CD4-positive, alpha-beta T cell treated with Interleukin-17A for 4 hours (primary cell): ENCODE measurements at places on chromosomes 3 and 15.

GRCh38 chr3:172181932-172182586 is 142.7 kb downstream of the FNDC3B start:
- DNase-seq, result no peak

GRCh38 chr3:126034481-126035361 is 49.2 kb downstream of the SLC41A3 start:
- peak; percentile 15 for DNase-seq

- DNase-seq, result no peak
These were observed 551.3 kb downstream of the NSUN3 start for GRCh38 chr3:94614192-94614591.

DNA sequence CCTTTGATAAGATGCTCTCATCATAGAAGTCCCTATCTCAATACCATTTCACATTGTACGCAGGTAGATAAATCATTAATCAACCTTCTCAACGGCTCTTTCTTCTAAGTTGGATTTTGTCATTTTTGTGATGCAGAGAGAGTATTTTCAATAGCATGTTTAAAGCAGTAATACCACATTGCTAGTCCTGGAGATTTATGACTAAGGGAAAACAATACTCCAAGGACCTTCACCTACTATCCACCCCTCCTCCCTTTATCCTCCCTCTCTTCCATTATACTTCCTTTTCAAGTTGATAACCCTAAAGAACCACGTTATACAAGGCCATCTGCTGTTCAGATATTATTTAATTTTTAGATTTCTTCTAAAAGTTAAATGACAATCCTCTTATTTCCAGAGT is 65.3 kb upstream of the CHMP2B start:
- no peak for DNase-seq

GRCh38 chr3:129003578-129004112 is 2.5 kb downstream of the EFCC1 start:
- peak; percentile 73 for DNase-seq

GRCh38 chr15:75031848-75032247 is 8.5 kb downstream of the PPCDC start:
- no peak for DNase-seq

GRCh38 chr15:62365795-62366442 is 200.8 kb upstream of the C2CD4B start:
- DNase-seq, result no peak

DNA sequence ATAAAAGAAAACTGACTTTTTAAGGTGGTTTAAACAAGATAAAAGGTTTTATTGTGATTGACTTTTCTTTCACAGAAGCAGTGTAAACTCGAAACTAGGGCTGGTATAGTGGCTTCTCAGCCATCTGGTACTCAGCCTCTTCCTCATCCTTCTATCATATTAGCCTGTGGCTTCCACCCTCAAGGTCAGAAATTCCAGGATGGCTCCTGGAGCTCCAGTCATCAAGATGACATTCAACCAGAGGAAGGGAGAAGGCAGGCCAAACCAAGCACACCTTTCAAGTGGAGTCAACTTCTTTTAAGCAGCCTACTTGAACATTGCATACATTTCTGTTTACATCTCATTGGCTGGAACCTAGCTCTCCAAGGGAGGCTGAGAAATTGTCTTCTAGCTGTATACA is 1.3 kb upstream of the MESD start:
- DNase-seq, result no peak

DNA sequence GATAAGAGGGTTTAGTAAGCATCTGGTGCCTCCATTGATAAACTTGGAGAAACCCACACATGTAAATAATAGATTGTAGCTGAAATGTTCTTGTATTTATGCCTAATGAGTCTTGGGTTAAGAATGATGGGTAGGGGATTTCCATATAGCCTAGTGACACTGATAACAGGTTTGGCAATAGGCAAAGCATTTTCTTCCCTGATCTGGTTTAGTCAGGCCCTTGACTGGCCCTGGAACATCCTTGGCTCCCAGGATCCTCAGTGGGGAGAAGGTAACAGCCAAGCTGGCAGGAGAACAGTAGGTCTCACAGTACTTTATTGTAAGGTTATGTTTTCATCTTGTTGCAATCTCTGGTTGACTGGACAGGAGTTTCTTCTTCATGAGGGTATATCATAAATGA is 228.4 kb downstream of the DIPK2A start:
- DNase-seq, result no peak

DNA sequence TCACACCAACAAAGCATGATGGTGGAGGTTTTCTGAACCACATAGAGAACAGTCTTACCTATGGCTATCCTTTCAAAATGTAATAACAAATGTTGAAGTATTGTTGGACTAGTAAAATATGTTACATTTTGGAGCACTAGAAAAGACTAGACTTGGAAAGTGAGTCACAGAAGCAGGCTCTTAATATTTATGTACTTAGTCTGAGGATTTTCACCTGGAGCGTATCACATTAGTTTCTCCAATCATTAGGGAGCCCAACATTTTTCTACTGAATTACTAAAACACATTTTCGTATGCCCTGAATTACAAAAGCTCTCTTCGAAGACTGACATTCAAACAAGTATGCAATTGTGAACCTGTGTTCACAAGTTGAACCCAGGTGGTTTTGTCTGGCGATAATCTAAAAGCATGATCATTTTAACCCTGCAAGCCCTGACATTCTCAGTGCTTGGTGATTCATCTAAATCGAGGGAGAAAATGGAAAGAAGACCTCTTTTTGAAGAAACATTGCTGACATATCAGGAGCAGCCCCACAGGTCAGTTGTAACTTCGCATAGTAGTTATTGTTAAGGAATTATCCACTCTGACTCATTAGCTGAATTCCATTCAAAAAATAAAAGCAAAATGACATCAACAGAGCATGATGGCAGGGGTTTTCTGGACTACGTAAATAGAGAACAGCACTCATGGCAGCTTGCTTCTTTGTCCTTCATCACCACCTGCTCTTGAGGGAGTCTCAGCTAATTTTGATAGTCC is 679.8 kb upstream of the NECTIN3 start:
- DNase-seq, result no peak

DNA sequence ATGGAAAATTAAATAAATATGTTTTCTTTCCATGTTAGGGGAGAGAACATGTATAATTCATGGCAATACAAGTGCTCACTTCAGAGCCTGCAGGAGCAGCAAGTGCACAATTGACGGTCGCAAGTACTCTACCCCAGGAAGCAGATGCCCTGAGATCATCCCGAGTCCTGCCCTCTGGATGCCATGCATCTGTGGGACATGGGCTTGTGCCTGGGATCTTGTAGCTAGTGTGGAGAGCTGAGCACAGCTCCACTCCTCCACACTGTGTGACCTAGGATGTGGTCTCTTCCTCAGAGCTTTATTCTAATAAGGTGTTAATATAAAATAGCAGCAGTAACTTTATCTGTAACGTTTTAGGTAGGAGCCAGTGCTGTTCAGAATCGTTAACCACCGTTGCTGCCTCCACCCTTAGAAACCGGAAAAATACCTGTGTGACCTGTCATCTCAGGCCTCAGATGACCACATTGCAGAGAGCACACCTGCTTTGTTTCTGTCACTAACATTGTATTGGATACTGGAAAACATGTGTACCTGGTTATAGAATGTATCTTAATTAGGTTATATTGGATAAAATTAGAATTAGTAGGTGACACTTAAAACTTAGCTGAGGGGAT is 105.0 kb upstream of the GOLGA6L6 start:
- DNase-seq, result no peak

- no peak for DNase-seq
These were observed 184.6 kb upstream of the EIF1B start for GRCh38 chr3:40124918-40125317.

DNA sequence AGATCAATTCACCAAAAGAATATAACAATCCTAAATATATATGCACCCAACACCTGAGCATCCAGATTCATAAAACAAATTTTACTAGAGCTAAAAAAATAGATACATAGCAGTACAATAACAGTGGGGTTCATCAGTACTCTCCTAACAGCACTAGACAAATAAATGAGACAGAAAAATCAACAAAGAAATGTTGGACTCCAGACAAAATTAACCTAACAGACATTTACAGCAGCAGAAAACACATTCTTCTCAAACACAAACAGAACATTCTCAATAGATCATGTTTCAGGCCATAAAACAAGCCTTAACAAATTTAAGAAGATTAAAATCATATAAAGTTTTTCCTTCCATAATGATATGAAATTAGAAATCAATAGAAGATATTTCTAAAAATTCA is 124.8 kb upstream of the NECTIN3 start:
- no peak for DNase-seq

DNA sequence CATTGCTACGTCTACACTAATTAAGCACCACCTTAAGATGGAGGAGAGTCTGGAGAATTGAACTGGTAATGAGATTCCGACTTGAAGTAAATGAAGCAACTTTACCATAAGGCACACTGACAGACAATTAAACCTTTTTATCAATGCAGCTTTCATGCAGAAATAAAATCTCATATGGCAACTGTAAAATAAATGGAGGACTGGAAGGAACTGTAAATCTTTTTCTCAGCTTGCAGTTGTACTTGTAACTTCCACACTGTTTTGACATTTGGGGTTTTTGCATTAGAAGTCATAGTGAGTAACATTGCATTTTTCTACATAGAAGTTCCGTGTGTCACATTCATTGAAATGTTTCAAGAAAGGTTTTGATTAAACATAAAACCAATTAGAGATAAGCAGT is 705.3 kb downstream of the NLGN1 start:
- DNase-seq, result no peak

GRCh38 chr3:32960404-32961170 is 9.1 kb downstream of the CCR4 start:
- no peak for DNase-seq

DNA sequence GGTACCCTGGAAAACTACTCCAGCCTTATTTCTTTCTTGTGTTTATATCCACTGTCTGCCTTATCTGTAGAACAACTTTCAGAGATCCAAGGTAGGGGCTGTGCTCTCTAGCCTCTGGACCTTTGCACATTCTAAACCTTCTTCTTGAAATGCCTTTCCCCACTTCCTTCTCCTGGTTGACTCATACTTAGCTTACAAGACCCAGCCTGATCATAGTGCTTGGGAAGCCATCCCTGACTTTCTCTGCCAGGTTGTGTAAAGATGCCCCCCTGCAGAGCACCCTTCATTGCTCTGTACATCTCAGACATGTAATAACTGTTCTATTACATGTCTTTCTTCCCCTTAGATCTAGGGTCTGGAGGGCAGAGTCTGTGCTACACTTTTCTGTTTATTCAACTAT is 50.1 kb downstream of the PPM1L start:
- no peak for DNase-seq

DNA sequence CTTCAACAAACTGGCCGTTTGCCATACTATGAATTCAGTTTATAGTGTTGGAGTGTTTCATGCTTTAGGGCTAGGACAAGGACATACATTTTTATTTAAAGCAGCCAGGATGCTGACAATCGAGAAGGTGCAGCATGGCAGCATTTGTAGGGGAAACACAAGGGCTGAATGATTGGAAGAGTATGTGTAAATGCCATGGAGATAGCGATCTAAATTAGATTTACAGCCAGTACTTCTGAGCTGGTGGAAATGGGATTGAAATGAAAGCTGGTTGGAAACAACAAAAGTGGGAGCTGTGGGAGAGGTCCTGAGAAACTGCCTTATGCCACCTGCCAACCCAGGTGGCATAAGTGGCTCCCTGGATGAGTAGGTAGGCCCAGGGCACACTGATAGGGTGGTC is 209.9 kb upstream of the MRPL3 start:
- no peak for DNase-seq

GRCh38 chr3:29643034-29643425 is 362.2 kb downstream of the RBMS3 start:
- no peak for DNase-seq

DNA sequence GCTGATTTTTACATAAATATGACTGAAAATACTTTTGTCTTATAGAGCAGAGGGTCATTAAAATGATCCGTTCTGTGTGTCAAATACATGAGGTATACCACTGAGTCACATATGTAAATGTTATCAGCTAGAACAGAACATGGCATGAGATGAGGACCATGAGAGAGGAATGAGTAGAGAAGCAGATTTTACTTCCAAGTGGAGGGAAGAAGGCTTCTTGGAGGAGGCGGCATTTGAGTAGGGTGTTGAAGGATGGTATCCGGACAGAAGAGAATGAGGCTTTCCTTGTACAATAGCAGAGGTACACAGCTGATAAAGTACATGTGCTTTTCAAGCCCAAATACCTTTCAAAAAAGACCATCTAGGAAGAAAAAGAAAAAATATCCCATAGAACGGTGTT is 4.8 kb downstream of the LIPC start:
- DNase-seq, result no peak
